ENCODE measurements at places on chromosomes 16 and 17. TPM values are rescaled to one million over a fixed set of nuclear protein-coding genes. Genes with fewer than 3 reads are reported as not detected.

GRCh38 chr16:14310519-14310991, 239.4 kb downstream of the MRTFB start:
- peaks cover 1% of the 10 kb centered on the region for H3K27me3 ChIP-seq
- H3K4me1 ChIP-seq: peaks cover 8% of the 10 kb centered on the region
- no peaks in the 10 kb centered on the region for H3K36me3 ChIP-seq
- no peak for DNase-seq
- H3K27ac ChIP-seq: no peak overlapping the region
- no peak overlapping the region for H3K4me3 ChIP-seq

DNA sequence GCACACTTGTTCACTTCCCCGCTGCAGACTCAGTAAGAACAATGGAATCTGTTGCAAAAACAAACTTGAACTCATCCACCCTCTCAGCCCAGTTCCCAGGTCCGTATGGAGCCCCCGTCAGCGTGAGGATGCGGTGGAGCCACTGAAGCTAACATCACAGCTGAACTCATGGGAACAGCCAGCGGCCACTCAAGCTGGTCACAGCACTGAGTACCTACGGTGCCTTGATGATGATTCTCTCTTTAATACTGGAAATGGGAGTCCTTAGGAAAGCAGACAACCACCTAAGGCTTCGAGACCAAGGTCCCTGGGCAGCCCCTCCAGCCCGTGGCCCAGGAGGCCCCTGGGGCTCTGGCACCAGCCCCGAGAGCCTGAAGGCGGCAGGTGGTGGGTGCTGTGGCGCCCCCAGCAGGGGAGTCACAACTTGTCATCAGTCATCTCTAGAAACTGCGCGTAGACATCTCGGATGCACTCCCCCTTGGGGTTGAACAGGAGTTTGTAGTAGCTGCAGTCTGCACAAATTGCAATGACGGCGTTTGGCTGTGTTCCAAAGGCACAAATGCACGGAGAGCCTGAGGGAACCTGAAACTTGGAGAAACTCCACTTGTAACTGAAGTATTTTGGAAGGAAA, 31.0 kb upstream of the RHOT1 start:
- H3K27me3 ChIP-seq: peaks cover 2% of the 10 kb centered on the region
- H3K36me3 ChIP-seq: no peaks in the 10 kb centered on the region
- peak; percentile 72 for DNase-seq
- no peak overlapping the region for H3K27ac ChIP-seq
- no peak overlapping the region for H3K4me3 ChIP-seq

DNA sequence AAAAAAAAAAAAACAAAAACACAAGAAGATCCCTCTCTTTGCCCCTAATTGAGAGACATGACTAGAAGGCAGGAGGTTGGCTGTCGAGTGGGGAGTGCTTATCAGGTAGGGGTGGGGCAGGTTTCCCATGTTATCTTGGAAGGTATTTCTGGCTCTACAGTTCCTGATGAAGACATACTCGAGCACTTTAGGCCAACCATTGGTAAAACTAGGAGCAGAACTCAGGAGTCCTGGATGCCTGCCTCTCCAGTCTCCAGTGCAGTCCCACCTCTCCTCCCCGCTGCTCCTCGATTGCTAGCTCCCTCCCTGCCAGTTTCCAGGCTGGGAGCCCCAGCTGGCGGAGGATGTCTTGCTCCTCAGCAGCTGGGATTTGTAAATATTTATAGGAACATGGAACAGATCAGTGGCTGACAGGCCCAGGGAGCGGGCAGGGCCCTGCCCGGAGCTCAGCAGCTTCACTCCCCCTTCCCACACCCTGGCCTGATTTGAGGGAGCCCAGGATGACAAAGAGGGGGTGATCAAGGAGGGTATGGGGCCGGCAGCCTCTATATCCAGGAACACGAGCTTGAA, 11.4 kb upstream of the C1QL1 start:
- H3K36me3 ChIP-seq: peaks cover 2% of the 10 kb centered on the region
- no peak for DNase-seq

SLC16A11 gene
- 1.2 TPM for total RNA-seq

- H3K4me3 ChIP-seq: no peak overlapping the region
- no peak for DNase-seq
- H3K27me3 ChIP-seq: no peaks in the 10 kb centered on the region
- no peaks in the 10 kb centered on the region for H3K4me1 ChIP-seq
- H3K27ac ChIP-seq: no peak overlapping the region
These were observed 85.9 kb upstream of the FOXF1 start for GRCh38 chr16:86424398-86424797.

GRCh38 chr17:64229815-64230728, 33.0 kb downstream of the TEX2 start:
- H3K27me3 ChIP-seq: no peaks in the 10 kb centered on the region
- H3K36me3 ChIP-seq: no peaks in the 10 kb centered on the region
- no peak for DNase-seq
- no peak overlapping the region for H3K4me3 ChIP-seq

GRCh38 chr16:73161977-73162376, 114.0 kb upstream of the ZFHX3 start:
- DNase-seq: no peak
- H3K27me3 ChIP-seq: no peaks in the 10 kb centered on the region
- no peaks in the 10 kb centered on the region for H3K4me1 ChIP-seq
- H3K27ac ChIP-seq: no peak overlapping the region
- H3K36me3 ChIP-seq: no peaks in the 10 kb centered on the region
- no peak overlapping the region for H3K4me3 ChIP-seq
